ENCODE measurements at places on chromosomes 5 and 9. TPM values are rescaled to one million over a fixed set of nuclear protein-coding genes. Genes with fewer than 3 reads are reported as not detected.

Gene C8G
- polyA plus RNA-seq, result not detected

Gene DBN1
- 275 TPM for polyA plus RNA-seq

Gene MVB12B
- 42.1 TPM for polyA plus RNA-seq

Gene CHSY3
- 0.53 TPM for polyA plus RNA-seq

Gene ARL14EPL
- polyA plus RNA-seq, result not detected

Gene C9
- polyA plus RNA-seq, result not detected

Gene SPAG8
- polyA plus RNA-seq, result 3.3 TPM

Gene CFAP90
- 8.7 TPM for polyA plus RNA-seq

Gene ELAVL2
- 2.8 TPM for polyA plus RNA-seq

Gene EPB41L4A
- 9.6 TPM for polyA plus RNA-seq

Gene CDO1
- polyA plus RNA-seq, result 8.0 TPM

Gene MYMK
- 0.80 TPM for polyA plus RNA-seq

Gene CEP72
- polyA plus RNA-seq, result 16.2 TPM

Gene LCN9
- polyA plus RNA-seq, result not detected

Gene INSL4
- not detected for polyA plus RNA-seq

Gene CREB3
- 82.7 TPM for polyA plus RNA-seq

Gene STK32A
- 25.9 TPM for polyA plus RNA-seq

Gene KCNV2
- not detected for polyA plus RNA-seq

Gene BNC2
- 0.41 TPM for polyA plus RNA-seq

Gene SEMA4D
- polyA plus RNA-seq, result 91.5 TPM

Gene SLC34A1
- polyA plus RNA-seq, result not detected

Gene GRXCR2
- not detected for polyA plus RNA-seq

Gene OR2K2
- polyA plus RNA-seq, result not detected

Gene ZNF618
- polyA plus RNA-seq, result 0.97 TPM

Gene LURAP1L
- polyA plus RNA-seq, result 2.8 TPM

Gene CKMT2
- polyA plus RNA-seq, result 5.3 TPM

Gene TRIM36
- polyA plus RNA-seq, result 19.6 TPM

Gene ECSCR
- 10.6 TPM for polyA plus RNA-seq

Gene ACTL7B
- polyA plus RNA-seq, result not detected

Gene CCNO
- 7.5 TPM for polyA plus RNA-seq

Gene FLT4
- 3.2 TPM for polyA plus RNA-seq

Gene FGF1
- polyA plus RNA-seq, result 58.0 TPM

Gene ACOT12
- not detected for polyA plus RNA-seq

Gene PCYOX1L
- 11.6 TPM for polyA plus RNA-seq

Gene SOX30
- polyA plus RNA-seq, result not detected

Gene CCDC187
- 5.3 TPM for polyA plus RNA-seq

Gene MZB1
- not detected for polyA plus RNA-seq

Gene CARTPT
- polyA plus RNA-seq, result 7.9 TPM

Gene AQP7
- 0.66 TPM for polyA plus RNA-seq

Gene PHF24
- polyA plus RNA-seq, result 14.7 TPM

Gene PLAC8L1
- polyA plus RNA-seq, result not detected

Gene DIPK1B
- polyA plus RNA-seq, result 35.5 TPM

Gene SPATA31E1
- polyA plus RNA-seq, result not detected

Gene FAF2
- polyA plus RNA-seq, result 24.8 TPM
